ENCODE measurements at places on chromosomes 13 and 19.
A peak's percentile ranks its signal among the peaks of the same experiment; 100 is the strongest.

GRCh38 chr19:28169168-28169887 lies 1043.6 kb downstream of the UQCRFS1 start:
- H3K36me3 ChIP-seq: no peaks in the 10 kb centered on the region
- peak overlapping the region; percentile 63 for H3K27ac ChIP-seq
- no peak overlapping the region for H3K4me3 ChIP-seq
- H3K27me3 ChIP-seq: no peaks in the 10 kb centered on the region
- DNase-seq: peak; percentile 48

- peaks cover 11% of the 10 kb centered on the region for H3K36me3 ChIP-seq
- H3K4me3 ChIP-seq: no peak overlapping the region
These were observed 1.3 kb upstream of the SPIB start for GRCh38 chr19:50417111-50418081.

GRCh38 chr19:10699650-10700335 lies 1.4 kb upstream of the QTRT1 start:
- no peaks in the 10 kb centered on the region for H3K36me3 ChIP-seq
- H3K27me3 ChIP-seq: no peaks in the 10 kb centered on the region
- H3K4me3 ChIP-seq: no peak overlapping the region
- no peak for DNase-seq
- no peak overlapping the region for H3K27ac ChIP-seq

DNA sequence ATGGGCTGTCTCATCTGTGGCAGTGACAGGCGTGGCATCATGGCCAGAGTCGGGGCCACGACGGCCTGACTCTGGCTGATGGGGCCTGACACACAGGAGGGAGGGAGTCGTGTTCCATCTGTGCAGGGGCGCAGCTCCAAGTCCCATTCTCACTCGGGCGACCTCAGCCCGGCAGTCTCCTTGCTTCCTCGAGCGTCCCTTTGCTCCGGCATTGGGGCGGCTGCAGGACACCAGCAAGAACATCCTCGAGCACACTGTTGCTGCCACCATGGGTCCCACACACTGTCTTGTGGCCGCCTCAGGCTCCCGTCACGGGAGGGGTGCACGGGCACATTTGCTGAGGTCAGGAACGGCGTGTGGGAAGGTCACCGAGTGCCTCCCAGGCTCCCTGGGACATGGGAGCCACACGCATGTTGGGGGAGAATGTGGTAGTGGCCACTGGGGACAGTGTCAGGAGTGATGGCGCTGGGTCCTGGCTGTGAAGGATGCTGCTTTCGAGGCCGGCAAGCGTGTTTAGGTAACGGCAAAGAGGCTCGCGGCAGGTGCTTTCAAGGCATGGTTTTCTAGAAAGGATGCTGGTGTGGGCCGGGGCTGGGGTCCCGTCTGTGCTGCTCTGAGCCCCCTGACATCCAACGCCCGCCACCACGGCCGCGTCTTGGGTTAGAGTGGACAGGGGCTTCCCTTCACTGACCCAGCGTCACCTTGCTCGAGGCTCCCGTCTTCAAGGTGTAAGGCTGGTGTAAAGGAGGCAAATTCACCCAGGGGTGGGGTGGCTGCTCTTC lies 3.4 kb downstream of the IZUMO4 start:
- DNase-seq: no peak
- peaks cover 55% of the 10 kb centered on the region for H3K36me3 ChIP-seq
- peaks cover 3% of the 10 kb centered on the region for H3K4me1 ChIP-seq
- H3K27ac ChIP-seq: no peak overlapping the region
- H3K27me3 ChIP-seq: no peaks in the 10 kb centered on the region

- H3K36me3 ChIP-seq: no peaks in the 10 kb centered on the region
- H3K27ac ChIP-seq: no peak overlapping the region
- no peaks in the 10 kb centered on the region for H3K27me3 ChIP-seq
- H3K4me3 ChIP-seq: no peak overlapping the region
- no peak for DNase-seq
- peaks cover 4% of the 10 kb centered on the region for H3K4me1 ChIP-seq
These were observed 15.2 kb downstream of the ZSCAN5C start for GRCh38 chr19:56217039-56217949.

DNA sequence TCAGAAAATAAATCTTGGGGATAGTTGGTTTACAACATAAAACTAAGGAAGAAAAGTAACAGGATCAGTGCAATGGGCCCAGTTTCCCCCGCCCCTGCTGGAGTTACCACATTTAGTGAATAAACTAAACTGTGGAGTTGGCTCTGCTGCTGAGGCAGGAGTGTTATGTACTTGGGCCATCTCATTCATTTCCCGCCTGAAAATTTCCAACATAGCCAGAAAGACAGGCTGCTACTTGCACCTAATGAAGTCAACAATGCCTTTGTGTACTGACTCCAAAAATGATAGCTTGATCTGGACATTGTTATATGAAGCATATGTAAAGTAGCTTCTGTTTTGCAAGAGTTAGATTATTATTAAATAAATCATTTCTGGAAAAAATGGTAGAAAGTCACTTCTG lies 7.9 kb upstream of the RNASEH2B start:
- no peaks in the 10 kb centered on the region for H3K4me1 ChIP-seq
- no peak for DNase-seq
- H3K36me3 ChIP-seq: no peaks in the 10 kb centered on the region

GRCh38 chr13:39037410-39037879 lies 444 bp downstream of the PROSER1 start:
- peaks cover 4% of the 10 kb centered on the region for H3K4me1 ChIP-seq
- H3K4me3 ChIP-seq: peak overlapping the region; percentile 89
- peaks cover 38% of the 10 kb centered on the region for H3K36me3 ChIP-seq
- no peak for DNase-seq
- H3K27me3 ChIP-seq: no peaks in the 10 kb centered on the region

GRCh38 chr13:53382008-53382407 lies 353.4 kb downstream of the OLFM4 start:
- no peak for DNase-seq
- no peaks in the 10 kb centered on the region for H3K4me1 ChIP-seq
- H3K36me3 ChIP-seq: no peaks in the 10 kb centered on the region
- H3K4me3 ChIP-seq: no peak overlapping the region

DNA sequence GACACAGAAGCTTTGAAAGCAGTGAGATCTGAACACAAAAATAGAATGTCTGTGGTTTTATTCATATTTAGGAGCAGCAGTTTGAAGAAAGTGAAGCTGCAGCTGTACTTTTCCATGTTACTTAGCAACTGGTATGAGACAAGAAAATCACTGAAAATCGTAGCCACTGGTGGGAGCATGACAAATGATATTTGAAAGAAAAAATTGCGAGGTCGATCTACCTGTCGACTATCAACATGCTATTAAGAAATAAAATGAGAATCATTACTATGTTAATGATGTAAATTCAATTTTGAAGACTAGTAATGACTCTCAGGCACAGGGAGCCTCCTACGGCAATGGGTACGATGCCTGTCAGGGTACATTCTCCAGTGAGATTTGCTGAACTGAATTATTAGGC lies 436.4 kb downstream of the SLITRK5 start:
- DNase-seq: no peak
- no peak overlapping the region for H3K4me3 ChIP-seq
- no peaks in the 10 kb centered on the region for H3K27me3 ChIP-seq
- H3K36me3 ChIP-seq: no peaks in the 10 kb centered on the region
- H3K4me1 ChIP-seq: no peaks in the 10 kb centered on the region

GRCh38 chr19:14775869-14776586 lies 2.3 kb downstream of the ADGRE2 start:
- no peaks in the 10 kb centered on the region for H3K36me3 ChIP-seq
- H3K4me3 ChIP-seq: peak overlapping the region; percentile 63
- no peaks in the 10 kb centered on the region for H3K27me3 ChIP-seq
- H3K4me1 ChIP-seq: no peaks in the 10 kb centered on the region
- H3K27ac ChIP-seq: no peak overlapping the region

DNA sequence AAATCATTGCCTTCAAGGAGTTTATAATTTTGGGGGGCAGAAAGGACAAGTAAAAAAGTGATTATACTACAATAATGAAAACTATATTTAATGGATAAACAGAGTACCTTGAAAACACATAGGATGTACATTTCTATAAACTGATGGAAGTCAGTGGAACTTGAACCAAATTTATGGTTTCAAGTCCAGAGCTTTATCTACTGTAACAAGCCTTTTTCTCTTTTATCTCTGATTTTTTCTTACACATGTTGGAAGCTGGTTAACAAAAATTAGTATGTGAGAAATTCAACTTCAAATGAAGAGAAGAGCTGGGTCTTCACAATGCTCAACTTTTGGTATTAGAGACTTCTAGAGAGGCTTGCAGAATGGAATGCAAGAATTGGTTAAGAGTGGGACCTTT lies 393.6 kb downstream of the LMO7 start:
- no peaks in the 10 kb centered on the region for H3K36me3 ChIP-seq
- H3K27me3 ChIP-seq: no peaks in the 10 kb centered on the region
- peaks cover 3% of the 10 kb centered on the region for H3K4me1 ChIP-seq
- no peak overlapping the region for H3K27ac ChIP-seq
- no peak for DNase-seq

GRCh38 chr19:46787331-46788261 lies 798 bp downstream of the SLC1A5 start:
- peaks cover 16% of the 10 kb centered on the region for H3K4me1 ChIP-seq
- H3K36me3 ChIP-seq: peaks cover 30% of the 10 kb centered on the region
- no peaks in the 10 kb centered on the region for H3K27me3 ChIP-seq
- H3K4me3 ChIP-seq: peak overlapping the region; percentile 95

GRCh38 chr19:48777139-48777538 lies 21.8 kb downstream of the FGF21 start:
- H3K27me3 ChIP-seq: no peaks in the 10 kb centered on the region
- no peak overlapping the region for H3K4me3 ChIP-seq
- DNase-seq: no peak
- peaks cover 2% of the 10 kb centered on the region for H3K4me1 ChIP-seq

DNA sequence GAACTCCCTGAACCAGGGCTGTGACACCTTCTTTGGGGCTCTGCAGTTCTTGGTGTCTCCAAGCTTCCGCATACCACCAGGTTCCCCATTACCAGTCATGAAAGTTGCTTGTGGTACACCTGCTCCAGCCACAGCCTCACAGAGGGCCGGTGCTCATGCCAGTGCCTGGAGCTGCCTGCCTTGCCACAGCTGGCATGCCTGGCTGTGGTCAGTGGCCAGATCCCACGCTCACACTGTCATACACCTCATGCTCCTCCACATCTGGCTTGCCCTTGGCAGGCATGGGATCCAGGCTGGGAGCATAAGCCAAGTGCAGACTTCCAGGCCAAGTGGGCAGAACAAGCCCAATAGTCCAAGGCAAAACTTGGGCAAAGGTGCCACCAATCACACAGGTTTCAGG lies 1054.9 kb downstream of the SLITRK5 start:
- H3K27me3 ChIP-seq: no peaks in the 10 kb centered on the region
- DNase-seq: no peak
- no peak overlapping the region for H3K27ac ChIP-seq
- no peak overlapping the region for H3K4me3 ChIP-seq

- no peak overlapping the region for H3K27ac ChIP-seq
- no peaks in the 10 kb centered on the region for H3K36me3 ChIP-seq
- H3K27me3 ChIP-seq: no peaks in the 10 kb centered on the region
- H3K4me1 ChIP-seq: no peaks in the 10 kb centered on the region
- no peak for DNase-seq
These were observed 471.6 kb downstream of the PCDH20 start for GRCh38 chr13:60944016-60944415.

GRCh38 chr13:40452741-40453334 lies 213.6 kb downstream of the FOXO1 start:
- no peaks in the 10 kb centered on the region for H3K36me3 ChIP-seq
- H3K4me3 ChIP-seq: no peak overlapping the region
- no peak overlapping the region for H3K27ac ChIP-seq
- peaks cover 2% of the 10 kb centered on the region for H3K4me1 ChIP-seq

DNA sequence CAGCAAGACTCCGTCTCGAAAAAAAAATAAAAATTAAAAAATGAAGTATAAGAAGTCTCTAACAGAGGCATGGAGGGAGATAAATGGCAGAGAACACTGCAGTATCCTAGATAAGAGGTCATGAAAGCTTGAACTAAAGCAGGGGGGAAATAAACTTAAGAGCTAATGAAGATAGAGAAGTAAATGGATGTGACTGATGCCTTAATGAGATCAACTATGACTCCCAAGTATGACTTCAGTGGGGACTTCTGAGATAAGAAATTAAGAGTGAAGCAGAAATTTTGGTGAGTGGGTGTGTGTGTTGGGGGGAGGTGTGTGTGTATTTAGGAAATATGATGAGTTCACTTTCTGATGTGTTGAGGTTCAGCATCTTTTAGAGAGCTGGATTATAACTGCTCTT lies 55.1 kb downstream of the DIAPH3 start:
- no peaks in the 10 kb centered on the region for H3K27me3 ChIP-seq
- no peak overlapping the region for H3K27ac ChIP-seq
- no peak overlapping the region for H3K4me3 ChIP-seq

GRCh38 chr13:110229905-110230563 lies 76.9 kb downstream of the COL4A1 start:
- H3K4me3 ChIP-seq: no peak overlapping the region
- no peaks in the 10 kb centered on the region for H3K36me3 ChIP-seq
- H3K27me3 ChIP-seq: no peaks in the 10 kb centered on the region
- H3K27ac ChIP-seq: no peak overlapping the region

DNA sequence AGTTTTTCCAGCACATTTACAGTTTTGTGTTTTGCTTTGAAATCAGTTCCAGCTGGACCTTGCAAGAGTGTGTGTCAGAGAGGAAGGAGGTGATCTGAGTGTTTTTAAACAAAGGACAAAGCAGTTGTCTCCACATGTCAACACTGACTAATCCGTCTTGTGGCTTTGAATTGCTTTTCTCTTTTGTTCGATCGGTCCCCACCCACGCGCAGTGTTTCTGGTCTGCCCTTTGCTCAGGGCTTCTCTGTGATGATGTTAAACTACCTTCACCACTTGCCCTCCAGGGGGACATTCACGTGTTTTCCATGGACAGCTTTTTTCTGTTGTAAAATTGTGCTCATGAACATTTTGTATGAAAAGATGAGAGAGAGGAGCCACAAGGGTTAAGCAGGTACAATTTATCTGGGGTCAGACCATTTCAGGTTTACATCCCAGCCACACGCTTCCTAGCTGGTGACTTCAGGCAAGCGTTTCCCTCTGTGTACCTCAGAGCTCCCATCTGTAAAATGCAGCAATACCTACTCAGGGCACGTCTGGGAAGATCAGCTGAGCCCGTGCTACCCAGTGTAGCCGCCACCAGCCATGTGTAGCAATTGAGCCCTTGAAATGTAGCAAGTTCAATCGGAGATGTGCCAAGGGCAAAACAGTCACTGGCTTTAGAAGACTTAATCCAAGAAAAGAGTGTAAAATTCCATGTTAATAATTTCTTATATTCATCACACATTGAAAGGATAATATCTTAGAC lies 13.5 kb upstream of the PLA2G4C start:
- H3K36me3 ChIP-seq: peaks cover 39% of the 10 kb centered on the region
- H3K4me1 ChIP-seq: peaks cover 7% of the 10 kb centered on the region
- DNase-seq: peak; percentile 54
- H3K27me3 ChIP-seq: no peaks in the 10 kb centered on the region
- H3K4me3 ChIP-seq: no peak overlapping the region

GRCh38 chr19:28831462-28831861 lies 381.5 kb downstream of the UQCRFS1 start:
- no peaks in the 10 kb centered on the region for H3K27me3 ChIP-seq
- H3K36me3 ChIP-seq: no peaks in the 10 kb centered on the region
- DNase-seq: no peak

DNA sequence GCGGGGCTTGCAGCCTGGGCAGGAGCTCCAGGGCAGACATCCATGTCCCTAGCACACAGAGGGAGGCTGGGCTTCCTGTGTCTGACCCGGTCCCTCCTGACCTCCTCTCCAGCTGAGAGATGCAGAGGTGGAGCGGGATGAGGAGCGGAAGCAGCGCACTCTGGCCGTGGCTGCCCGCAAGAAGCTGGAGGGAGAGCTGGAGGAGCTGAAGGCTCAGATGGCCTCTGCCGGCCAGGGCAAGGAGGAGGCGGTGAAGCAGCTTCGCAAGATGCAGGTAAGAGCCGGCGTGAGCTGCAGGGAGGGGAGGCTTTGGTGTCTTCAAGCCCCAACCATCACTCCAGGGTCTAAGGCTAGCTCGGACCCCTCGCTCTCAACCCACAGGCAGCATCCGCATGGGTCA lies 38.4 kb downstream of the KCNC3 start:
- H3K4me1 ChIP-seq: no peaks in the 10 kb centered on the region
- no peak overlapping the region for H3K4me3 ChIP-seq
- no peak for DNase-seq
- peak overlapping the region; percentile 22 for H3K27ac ChIP-seq
- no peaks in the 10 kb centered on the region for H3K36me3 ChIP-seq
- no peaks in the 10 kb centered on the region for H3K27me3 ChIP-seq
